CD4-positive, alpha-beta T cell treated with Interleukin-17A for 4 hours (primary cell): ENCODE measurements at places on chromosomes 2 and 18.

GRCh38 chr2:64049633-64050220, 30.5 kb upstream of the VPS54 start:
- DNase-seq = peak; percentile 79

DNA sequence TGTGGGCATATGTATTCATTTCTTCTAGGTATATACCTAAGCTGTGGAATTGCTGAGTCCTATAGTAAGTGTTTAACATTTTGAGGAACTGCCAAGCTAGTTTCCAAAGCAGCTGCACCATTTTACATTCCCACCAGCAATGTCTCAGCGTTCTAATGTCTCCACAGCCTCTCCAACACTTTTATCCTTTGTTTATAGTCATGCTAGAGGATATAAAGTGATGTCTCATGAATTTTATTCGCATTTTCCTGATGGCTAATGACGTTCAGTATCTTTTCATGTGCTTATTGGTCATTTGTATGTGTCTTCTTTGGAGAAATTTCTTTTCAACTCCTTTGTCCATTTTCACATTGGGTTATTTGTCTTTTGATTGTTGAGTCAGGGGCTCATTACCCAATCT, 295.2 kb downstream of the NCKAP5 start:
- DNase-seq = no peak

DNA sequence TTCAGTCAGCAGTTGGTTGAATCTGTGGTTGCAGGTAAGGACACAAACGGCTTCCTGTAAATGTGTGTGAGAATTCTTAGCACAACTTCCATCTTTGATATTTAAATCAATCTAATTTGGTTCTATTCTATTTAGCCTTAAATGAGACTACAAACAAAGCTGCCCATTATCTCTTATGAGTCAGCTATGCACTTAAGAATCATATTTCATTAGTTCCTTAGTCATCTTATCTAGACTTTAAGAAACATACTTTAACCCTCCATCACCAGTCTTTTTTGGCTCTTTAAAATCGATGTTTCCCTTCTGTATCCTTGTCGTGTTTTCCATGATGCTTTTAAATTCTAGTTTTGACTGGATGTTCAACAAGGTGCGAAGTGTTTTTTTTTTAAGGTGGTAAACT, 114.4 kb upstream of the TMEM200C start:
- DNase-seq = no peak

GRCh38 chr2:24857746-24858145, 62.3 kb downstream of the ADCY3 start:
- DNase-seq = no peak

GRCh38 chr2:224689539-224689938, 26.6 kb downstream of the CCDC195 start:
- no peak for DNase-seq

GRCh38 chr2:1656326-1656960, 87.9 kb downstream of the PXDN start:
- DNase-seq = no peak

DNA sequence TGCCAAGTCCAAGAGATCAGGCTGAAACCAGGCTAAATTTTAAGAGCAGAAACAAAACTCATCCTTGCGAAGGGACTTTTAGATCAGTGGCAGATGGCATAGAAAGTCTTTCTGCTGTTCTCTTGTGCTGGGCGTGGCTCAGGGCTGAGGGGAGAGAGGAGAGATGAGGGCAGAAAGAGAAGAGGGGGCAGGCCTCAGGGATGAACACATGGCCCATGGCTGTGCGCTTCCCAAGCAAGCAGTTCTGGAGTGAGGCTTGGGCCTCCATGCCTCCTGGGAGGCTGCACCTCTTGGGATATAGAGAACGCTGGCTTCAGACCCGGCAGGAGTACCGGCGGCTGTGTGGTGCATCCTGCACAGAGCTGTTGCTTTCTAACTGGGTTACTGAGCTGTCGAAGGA, 41.0 kb downstream of the HPCAL1 start:
- DNase-seq = no peak
